Astrocyte (in vitro differentiated cells and primary cell): ENCODE measurements at places on chromosomes 11 and 22. TPM values are rescaled to one million over a fixed set of nuclear protein-coding genes. Genes with fewer than 3 reads are reported as not detected.

Gene OR52A1
- total RNA-seq, result not detected in 2 replicates

Gene OR52N4
- not detected in 2 replicates for total RNA-seq

Gene GGT5
- 0.64 and 0.89 TPM in 2 replicates for total RNA-seq

Gene ZNF215
- 2.1 and 2.9 TPM in 2 replicates for total RNA-seq

Gene PGA5
- 0.79 and 1.4 TPM in 2 replicates for total RNA-seq

Gene POTEH
- not detected in 2 replicates for total RNA-seq

Gene P2RX3
- total RNA-seq, result not detected in 2 replicates

Gene KLHDC7B
- 0.32 and 1.9 TPM in 2 replicates for total RNA-seq

Gene MB
- total RNA-seq, result not detected in 2 replicates

DNA sequence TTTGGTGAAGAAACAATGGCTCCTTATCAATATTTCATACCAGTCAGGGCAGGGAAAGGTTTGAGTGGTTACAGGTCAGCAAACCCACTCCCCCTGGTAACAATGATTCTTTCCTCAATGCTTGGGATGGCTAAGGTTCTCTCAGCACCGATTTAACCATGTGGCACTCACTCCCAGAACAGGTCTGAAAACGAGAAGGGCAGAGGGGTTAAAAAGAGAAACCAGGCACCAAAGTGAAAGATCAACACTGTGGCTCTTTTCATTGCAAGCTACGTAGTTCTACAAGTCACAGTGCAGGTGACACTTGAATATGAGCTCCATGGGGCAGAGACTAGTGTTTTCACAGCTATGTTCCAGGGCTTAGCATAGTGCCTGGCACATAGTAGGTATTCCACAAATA lies 132.4 kb downstream of the PLEKHA7 start:
- no peak overlapping the region for H3K27ac ChIP-seq
- H3K27me3 ChIP-seq, result no peaks in the 10 kb centered on the region

DNA sequence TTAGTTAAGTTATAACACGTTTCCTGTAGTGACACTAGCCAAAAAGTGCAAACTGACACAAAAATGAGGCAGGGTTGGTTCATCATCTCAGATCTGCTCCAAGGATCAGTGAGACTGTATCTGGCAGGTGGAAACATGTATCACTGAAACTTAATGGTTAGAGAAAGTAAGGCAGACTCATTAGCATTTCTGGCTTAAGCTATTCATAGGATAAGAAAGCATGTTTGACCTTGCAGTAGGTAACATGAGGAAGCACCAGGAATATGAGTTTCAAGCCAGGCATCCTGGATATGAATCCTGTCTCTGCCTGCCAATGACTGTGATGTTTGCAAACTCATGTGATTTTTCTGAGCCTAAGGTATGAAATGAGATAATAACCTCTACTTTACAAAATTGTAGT lies 732.1 kb downstream of the NELL1 start:
- H3K4me1 ChIP-seq, result no peaks in the 10 kb centered on the region
- H3K4me3 ChIP-seq, result no peak overlapping the region
- DNase-seq, result no peak
- no peaks in the 10 kb centered on the region for H3K36me3 ChIP-seq
- H3K27ac ChIP-seq, result no peak overlapping the region

DNA sequence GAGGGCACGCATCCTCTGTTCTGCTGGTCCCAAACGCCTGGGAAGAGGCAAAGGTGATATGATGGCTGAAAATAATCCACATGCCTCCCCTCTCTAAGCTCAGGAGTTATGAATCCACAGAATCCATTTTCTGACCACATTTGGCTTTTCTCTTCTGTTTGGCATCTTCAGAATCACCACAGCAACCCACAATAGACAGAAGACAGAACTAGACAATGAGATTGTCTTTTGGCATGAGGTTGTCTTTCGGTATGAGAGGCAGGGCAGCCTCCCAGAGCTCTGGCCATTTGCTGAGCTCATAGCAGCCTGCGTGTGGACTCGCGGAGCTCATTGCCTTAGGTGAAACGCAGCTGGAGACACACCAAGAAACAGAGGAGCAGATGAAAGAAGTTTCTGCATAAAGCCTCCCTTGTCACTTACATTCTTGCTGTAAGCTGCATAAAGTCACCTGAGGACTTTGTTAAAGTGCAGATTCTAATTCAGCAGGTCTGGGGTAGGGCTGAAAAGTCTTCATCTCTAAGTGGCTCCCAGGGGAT lies 868.0 kb downstream of the NTM start:
- H3K27me3 ChIP-seq, result no peaks in the 10 kb centered on the region
- no peak overlapping the region for H3K4me3 ChIP-seq
- H3K27ac ChIP-seq, result no peak overlapping the region
- peaks cover 10% of the 10 kb centered on the region for H3K4me1 ChIP-seq

- H3K27me3 ChIP-seq, result no peaks in the 10 kb centered on the region
- no peaks in the 10 kb centered on the region for H3K36me3 ChIP-seq
- DNase-seq, result no peak
These were observed 2.2 kb downstream of the SUSD2 start for GRCh38 chr22:24183321-24184031.

- no peaks in the 10 kb centered on the region for H3K36me3 ChIP-seq
- DNase-seq, result peak; percentile 8
- no peaks in the 10 kb centered on the region for H3K4me1 ChIP-seq
- no peak overlapping the region for H3K4me3 ChIP-seq
- no peaks in the 10 kb centered on the region for H3K27me3 ChIP-seq
These were observed 25.9 kb downstream of the PIWIL4 start for GRCh38 chr11:94593030-94593429.

- no peaks in the 10 kb centered on the region for H3K36me3 ChIP-seq
- H3K4me1 ChIP-seq, result no peaks in the 10 kb centered on the region
- no peak overlapping the region for H3K27ac ChIP-seq
- H3K4me3 ChIP-seq, result no peak overlapping the region
- no peak for DNase-seq
These were observed 5.5 kb downstream of the B3GAT1 start for GRCh38 chr11:134406264-134407185.

DNA sequence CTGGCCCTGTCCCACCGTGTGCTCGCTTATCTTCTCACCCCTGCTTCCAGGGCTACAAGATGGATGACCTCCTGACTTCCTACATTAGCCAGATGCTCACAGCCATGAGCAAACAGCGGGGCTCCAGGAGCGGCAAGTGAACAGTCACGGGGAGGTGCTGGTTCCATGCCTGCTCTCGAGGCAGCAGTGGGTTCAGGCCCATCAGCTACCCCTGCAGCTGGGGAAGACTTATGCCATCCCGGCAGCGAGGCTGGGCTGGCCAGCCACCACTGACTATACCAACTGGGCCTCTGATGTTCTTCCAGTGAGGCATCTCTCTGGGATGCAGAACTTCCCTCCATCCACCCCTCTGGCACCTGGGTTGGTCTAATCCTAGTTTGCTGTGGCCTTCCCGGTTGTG lies 86.5 kb downstream of the MYO7A start:
- H3K36me3 ChIP-seq, result no peaks in the 10 kb centered on the region
- H3K27me3 ChIP-seq, result no peaks in the 10 kb centered on the region
- H3K27ac ChIP-seq, result no peak overlapping the region
- no peaks in the 10 kb centered on the region for H3K4me1 ChIP-seq

GRCh38 chr22:24379536-24379935 lies 47.9 kb upstream of the ADORA2A start:
- H3K27me3 ChIP-seq, result no peaks in the 10 kb centered on the region
- no peaks in the 10 kb centered on the region for H3K4me1 ChIP-seq
- H3K27ac ChIP-seq, result no peak overlapping the region

- H3K4me3 ChIP-seq, result no peak overlapping the region
- no peak for DNase-seq
- no peaks in the 10 kb centered on the region for H3K27me3 ChIP-seq
- H3K27ac ChIP-seq, result no peak overlapping the region
These were observed 177.1 kb upstream of the B3GAT1 start for GRCh38 chr11:134589129-134589528.

- no peaks in the 10 kb centered on the region for H3K27me3 ChIP-seq
- DNase-seq, result peak; percentile 47
- peaks cover 25% of the 10 kb centered on the region for H3K4me1 ChIP-seq
- H3K4me3 ChIP-seq, result no peak overlapping the region
These were observed 73.1 kb upstream of the GDPD4 start for GRCh38 chr11:77374611-77375031.

- H3K27me3 ChIP-seq, result peaks cover 6% of the 10 kb centered on the region
- H3K4me1 ChIP-seq, result no peaks in the 10 kb centered on the region
- no peak for DNase-seq
- H3K27ac ChIP-seq, result no peak overlapping the region
- no peak overlapping the region for H3K4me3 ChIP-seq
These were observed 14.1 kb upstream of the IL2RB start for GRCh38 chr22:37163575-37164504.

DNA sequence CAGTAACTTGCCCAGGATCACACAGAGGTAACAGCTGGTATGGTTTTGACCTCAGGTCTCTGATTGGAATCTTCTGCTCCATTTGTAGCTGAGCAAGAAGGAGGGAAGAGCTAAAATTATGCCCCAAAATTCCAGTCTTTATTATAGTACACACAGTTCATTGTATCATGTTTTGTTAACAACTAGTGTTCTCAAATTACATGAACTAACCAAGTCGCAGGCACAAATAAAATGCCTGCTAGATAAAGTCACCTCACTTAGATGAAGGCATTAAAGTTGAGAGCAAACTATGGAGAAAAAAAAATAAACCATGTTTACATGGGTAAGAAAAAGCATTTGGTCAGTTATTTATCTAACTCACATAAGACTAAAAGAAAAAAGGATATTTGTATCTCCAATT lies 58.8 kb downstream of the PDGFD start:
- no peaks in the 10 kb centered on the region for H3K27me3 ChIP-seq
- no peak overlapping the region for H3K4me3 ChIP-seq
- H3K36me3 ChIP-seq, result no peaks in the 10 kb centered on the region
- no peaks in the 10 kb centered on the region for H3K4me1 ChIP-seq
- DNase-seq, result no peak
- no peak overlapping the region for H3K27ac ChIP-seq

- H3K27me3 ChIP-seq, result no peaks in the 10 kb centered on the region
- H3K4me3 ChIP-seq, result peak overlapping the region; percentile 82
- no peak for DNase-seq
- peak overlapping the region; percentile 91 for H3K27ac ChIP-seq
- H3K36me3 ChIP-seq, result no peaks in the 10 kb centered on the region
These were observed 812 bp upstream of the SMTN start for GRCh38 chr22:31080164-31080847.

DNA sequence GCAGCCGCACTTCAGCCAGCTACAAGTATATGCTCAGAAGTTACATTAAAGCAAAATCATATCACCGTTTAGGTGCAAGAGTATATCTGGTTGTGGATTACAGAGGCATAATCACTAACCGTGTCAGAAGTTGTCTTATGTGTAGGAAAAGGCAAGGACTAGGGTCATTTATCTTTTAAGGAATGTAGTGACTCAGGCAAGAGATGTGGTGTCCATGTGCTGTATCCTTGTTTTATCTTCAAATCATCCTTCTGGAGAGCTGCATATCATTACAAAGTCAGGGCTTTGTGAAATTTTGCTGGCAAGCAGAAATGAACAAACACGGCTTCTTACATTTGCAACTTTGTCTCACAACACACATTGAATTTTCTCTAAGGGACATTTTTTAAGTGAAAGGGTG lies 12.7 kb upstream of the CHORDC1 start:
- no peak overlapping the region for H3K4me3 ChIP-seq
- peak; percentile 17 for DNase-seq
- no peak overlapping the region for H3K27ac ChIP-seq
- H3K36me3 ChIP-seq, result no peaks in the 10 kb centered on the region
- H3K27me3 ChIP-seq, result no peaks in the 10 kb centered on the region
- no peaks in the 10 kb centered on the region for H3K4me1 ChIP-seq

DNA sequence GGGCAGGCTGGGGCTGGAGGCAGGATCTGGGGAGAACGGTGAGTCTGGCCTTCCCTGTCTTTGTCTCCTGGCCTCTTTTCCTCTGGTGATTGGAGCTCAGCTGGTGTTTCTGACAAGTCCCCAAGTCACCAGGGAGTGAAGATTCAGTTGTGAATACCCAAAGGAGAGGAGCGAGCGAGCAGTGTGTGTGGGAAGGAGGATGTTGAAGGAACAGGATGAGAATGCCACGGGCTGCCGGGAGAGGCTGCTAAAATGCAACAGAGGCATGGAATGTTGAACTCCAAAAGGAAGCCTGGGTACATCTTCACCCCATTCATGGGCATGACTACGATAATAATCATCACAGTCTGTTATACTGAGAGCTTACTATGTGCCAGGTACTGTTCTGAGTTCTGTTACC lies 163.3 kb downstream of the CEP164 start:
- H3K4me3 ChIP-seq, result no peak overlapping the region
- no peak overlapping the region for H3K27ac ChIP-seq
- no peak for DNase-seq
- no peaks in the 10 kb centered on the region for H3K4me1 ChIP-seq

- H3K27ac ChIP-seq, result no peak overlapping the region
- H3K27me3 ChIP-seq, result peaks cover 5% of the 10 kb centered on the region
- no peak for DNase-seq
- H3K4me1 ChIP-seq, result no peaks in the 10 kb centered on the region
- no peak overlapping the region for H3K4me3 ChIP-seq
These were observed 117.2 kb upstream of the IGLL5 start for GRCh38 chr22:22770280-22770871.

DNA sequence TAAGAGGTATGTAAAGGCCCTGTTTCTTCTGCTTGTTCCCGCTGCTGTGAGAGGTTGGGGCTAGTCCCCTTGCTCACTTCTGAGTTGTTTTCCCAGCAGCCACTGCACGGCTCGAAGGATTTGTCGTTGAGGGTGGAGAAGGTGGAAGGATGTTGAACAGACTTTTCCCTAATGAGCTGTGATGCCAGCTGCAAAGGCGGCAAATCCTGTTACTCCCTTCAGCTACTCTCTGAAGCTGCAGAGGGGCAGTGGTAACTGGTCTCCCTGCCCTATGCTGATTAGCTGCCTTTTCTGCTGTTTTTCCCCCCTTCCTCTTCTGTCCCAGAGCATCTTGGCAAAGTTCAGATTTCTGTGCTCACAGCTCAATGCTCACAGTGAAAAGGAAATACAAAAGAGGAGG lies 90.4 kb upstream of the SLC25A18 start:
- DNase-seq, result no peak
- no peaks in the 10 kb centered on the region for H3K4me1 ChIP-seq
- H3K27ac ChIP-seq, result no peak overlapping the region
- H3K4me3 ChIP-seq, result no peak overlapping the region

DNA sequence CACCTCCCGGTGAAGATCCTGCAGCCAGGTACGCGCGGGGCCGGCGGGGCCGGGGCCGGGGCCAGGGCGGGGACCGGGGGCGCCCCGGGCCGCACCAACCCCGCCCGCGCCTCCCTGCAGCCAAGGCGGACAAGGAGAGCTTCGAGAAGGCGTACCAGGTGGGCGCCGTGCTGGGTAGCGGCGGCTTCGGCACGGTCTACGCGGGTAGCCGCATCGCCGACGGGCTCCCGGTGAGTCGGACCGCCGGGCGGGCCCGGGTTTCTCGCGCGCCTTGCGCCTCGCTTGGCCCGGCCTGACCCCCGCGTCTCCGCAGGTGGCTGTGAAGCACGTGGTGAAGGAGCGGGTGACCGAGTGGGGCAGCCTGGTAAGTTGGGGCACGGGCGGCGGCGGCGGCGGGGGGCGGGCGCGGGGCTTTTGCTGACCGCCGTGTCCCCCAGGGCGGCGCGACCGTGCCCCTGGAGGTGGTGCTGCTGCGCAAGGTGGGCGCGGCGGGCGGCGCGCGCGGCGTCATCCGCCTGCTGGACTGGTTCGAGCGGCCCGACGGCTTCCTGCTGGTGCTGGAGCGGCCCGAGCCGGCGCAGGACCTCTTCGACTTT lies 531 bp downstream of the PIM3 start:
- DNase-seq, result peak; percentile 45
- H3K27me3 ChIP-seq, result no peaks in the 10 kb centered on the region
- peak overlapping the region; percentile 75 for H3K4me3 ChIP-seq
- peaks cover 2% of the 10 kb centered on the region for H3K36me3 ChIP-seq
